ENCODE measurements at places on chromosomes 2 and 18.

DNA sequence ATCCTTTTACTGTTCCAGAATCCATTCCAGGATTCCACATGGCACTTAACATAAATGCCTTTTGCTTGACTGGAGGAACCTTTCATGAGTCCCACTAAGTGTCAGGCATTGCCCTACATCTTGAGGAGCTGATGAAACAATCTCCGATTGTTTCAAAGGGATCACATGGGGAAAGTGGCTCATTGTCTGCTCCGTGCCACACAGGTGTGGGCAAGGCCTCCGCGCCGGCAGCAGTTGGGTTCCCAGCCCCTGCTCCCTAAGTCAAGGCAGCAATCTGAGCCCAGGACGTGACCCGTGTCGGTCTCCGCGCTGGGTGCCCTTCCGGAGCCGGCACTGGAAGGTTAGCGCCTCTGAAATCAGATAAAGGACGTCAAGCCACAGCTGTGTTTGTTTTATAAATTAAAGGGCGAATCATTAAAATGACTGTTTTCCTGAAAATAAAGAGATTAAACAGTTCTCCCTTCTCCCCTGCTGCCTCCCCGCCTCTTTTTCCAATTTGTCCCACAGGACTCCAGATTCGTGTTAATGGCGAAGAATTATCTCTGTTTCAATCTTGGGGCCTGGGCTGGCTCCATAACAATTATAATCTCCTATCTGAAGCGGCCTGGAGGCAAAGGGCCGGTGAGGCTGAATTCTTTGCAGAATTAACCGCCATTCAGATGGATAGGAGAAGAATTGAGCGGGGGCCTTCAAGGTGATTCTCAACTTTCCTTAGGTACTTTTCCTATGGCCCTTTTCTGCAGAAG, 84.3 kb upstream of the FZD7 start:
- no peak for DNase-seq

DNA sequence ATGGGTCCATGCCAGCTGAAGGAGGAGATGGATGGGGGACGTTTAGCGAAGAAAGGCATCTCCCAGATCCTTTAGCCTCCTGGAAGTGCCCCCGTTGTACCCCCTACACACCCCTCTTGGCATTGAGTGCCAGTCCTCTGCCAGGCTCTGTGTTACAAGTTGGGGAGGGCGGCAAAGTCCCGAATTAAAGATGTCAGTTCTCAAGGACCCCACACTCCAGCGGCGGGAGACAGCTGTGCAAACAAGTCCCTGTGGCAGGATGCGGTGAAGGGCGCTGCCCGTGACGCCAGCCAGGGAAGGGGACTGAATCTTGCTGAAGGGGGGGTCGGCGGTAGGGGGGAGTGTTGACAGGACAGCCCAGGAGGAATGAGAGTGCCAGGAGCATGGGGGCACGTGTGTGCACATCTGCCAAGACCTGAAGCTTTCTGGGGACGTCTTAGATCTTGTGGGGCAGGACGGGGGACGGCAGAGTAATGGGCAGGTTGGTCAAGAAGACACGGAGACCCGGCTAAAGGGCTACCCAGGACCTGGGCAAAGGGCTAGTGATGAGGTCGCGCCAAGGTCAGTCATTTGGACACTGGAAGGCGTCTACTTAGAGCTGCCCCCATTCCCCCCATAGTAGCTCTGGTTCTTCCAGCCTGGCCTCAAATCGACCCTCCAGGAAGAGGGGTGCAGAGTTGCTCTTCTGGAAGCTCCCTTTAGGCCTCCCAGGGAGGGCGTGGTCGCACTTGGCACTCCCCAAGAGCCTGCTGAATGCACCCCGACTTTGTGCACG, 2.8 kb upstream of the CTDSP1 start:
- DNase-seq: no peak

DNA sequence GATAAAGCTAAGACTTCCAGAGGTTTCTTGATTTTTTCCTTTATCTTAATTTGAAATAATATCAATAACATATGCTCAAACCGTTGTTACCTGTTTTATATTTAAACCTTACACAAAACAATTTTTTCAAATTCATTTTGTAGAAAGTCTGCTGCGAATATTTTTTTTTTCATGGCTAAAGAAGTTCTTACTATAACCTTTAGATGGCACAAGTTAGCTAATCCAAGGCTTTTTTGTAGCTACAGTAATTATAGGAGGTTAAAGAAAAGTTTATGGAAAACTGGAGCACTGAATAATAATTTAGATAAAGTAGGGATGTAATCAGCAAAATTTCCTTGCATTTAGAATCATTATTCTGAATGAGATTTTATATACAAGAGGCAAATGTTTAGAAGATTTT, 78.0 kb upstream of the PNPT1 start:
- DNase-seq: no peak

DNA sequence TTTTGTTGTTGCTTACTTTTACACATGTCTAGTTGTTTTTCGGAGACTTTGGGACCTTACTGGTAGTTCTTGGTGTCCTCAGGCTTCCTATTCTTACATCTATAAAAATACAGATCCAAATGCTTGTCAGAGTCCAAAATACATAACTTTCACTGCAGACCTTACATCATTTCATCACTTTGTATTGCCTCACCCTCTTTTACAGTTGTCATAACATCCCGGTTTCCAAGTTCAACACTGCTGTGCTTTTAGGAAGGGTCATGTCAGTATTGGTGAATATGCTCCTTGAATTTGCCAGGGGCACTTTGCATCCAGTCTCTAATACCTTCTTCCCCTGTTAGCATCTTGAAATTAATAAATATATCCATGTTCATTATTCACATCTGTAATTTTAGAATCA, 518.2 kb upstream of the RAB12 start:
- DNase-seq: no peak

- no peak for DNase-seq
Measured at GRCh38 chr18:59041819-59042815, 97.6 kb upstream of the SEC11C start.

GRCh38 chr2:120442541-120442922, 96.6 kb downstream of the INHBB start:
- DNase-seq: no peak

- no peak for DNase-seq
Measured at GRCh38 chr2:170101789-170102188, 76.2 kb upstream of the MYO3B start.

DNA sequence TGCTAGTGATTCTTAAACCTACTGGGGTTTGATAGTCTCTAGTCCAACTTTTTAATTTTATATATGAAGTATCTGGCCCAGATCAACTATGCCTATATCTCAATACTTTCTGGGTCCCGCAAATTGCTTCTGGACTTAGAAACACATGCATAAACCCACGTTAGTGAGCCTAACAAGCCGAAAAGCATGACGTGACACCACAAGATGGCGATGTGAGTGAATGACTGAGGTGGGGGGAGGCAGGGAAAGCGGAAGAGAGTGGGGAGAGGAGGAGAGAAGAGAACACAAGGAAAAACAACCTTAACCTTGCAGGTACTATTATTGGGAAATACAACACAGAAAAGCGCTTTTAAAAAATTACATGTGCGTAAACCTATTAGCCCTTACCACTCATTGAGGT, 13.8 kb downstream of the PDIA6 start:
- DNase-seq: no peak

- DNase-seq: no peak
Measured at GRCh38 chr2:24342110-24342910, 18.0 kb downstream of the ITSN2 start.

- no peak for DNase-seq
Measured at GRCh38 chr2:140949932-140950331, 1180.9 kb downstream of the LRP1B start.

DNA sequence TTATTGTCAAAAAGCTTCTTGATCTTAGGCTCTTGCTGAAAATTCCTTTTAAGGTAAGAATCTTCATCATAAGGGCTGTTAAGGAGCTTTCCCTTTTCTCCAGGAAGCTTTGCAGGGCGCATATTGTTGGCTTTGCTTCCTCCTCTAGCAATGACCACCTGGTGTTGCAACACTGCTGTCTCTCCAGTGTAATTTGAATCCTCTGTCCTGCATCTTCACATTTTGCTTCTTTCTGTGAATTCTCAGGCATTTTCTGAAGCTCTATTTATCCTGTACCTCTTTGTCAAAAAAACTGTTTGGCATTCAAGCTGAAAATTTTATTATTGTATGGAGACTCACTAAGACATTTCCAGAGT, 533.1 kb upstream of the CHAC2 start:
- no peak for DNase-seq

DNA sequence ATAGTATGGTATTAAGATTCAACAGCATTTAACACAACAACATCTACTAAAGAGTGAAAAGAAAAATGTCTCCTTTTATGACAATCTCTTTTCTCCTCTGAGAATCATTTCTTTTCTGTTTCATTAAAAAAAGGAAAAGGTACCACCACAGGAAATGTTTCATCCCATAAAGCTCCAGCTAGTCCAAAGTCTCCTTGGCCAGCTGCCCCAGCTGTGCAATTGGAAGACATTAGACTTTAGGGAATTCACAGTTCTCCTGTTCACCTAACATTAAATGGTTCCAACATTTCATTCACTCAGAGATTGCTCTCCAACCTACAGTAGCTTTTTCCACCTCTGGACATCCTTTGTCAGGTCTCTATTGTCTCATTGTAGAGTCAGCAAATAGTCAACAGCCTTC, 78.7 kb upstream of the YPEL5 start:
- no peak for DNase-seq
